Chondrocyte (in vitro differentiated cells): ENCODE measurements at places on chromosomes 2 and 18. TPM values are rescaled to one million over a fixed set of nuclear protein-coding genes. Genes with fewer than 3 reads are reported as not detected.

Gene SCTR
- total RNA-seq: not detected in 3 replicates

Gene KLHL29
- total RNA-seq: 8.0 to 9.0 TPM (median 8.0 TPM) in 3 replicates

Gene CRACDL
- 17.0 to 50.4 TPM (median 19.9 TPM) in 3 replicates for total RNA-seq

Gene LTBP1
- 302 to 398 TPM (median 392 TPM) in 3 replicates for total RNA-seq

Gene APOB
- total RNA-seq: 0.23 to 0.32 TPM (median 0.31 TPM) in 3 replicates

Gene PLCD4
- total RNA-seq: 4.1 to 8.6 TPM (median 5.0 TPM) in 3 replicates

DNA sequence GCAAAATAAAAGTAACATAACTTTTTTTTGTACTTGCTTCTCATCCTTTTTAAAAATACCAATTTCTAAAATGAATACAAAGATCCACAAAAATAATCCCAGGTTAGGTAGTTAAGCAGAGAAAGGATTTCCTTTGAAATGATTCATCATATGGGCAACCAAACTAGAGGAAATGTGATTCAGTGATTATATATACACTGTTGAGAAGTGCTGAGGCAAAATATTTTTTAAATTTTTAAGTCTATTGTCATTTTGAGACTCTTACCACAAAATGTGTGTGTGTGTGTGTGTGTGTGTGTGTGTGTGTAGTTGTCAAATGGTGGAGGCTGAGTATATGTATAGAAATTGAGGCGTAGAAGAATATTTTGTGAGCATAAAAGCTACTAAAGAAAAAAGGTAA is 1075.3 kb downstream of the LRP1B start:
- no peak overlapping the region for H3K27ac ChIP-seq
- H3K4me1 ChIP-seq: peaks cover 2% of the 10 kb centered on the region
- no peak for DNase-seq
- no peaks in the 10 kb centered on the region for H3K36me3 ChIP-seq
- no peaks in the 10 kb centered on the region for H3K27me3 ChIP-seq

DNA sequence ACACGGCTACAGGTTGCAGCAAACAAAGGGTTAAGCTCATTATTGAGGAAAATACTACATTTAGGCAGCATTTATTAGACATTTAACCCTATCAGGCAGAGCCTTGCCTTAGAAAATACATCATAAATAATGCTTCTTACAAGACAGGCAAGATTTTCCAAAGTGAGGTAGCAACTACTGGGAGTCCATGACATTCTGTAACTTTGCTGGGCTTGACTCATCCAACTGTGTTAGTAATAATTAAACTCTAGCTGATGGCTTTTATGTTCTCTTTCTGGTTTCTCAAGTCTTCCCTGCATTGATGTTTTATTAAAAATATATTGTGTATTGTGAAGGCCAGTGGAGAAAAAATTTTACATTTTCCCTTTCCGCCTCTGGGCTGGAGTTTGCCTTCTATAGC is 291.3 kb downstream of the AFF3 start:
- H3K4me3 ChIP-seq: no peak overlapping the region
- H3K36me3 ChIP-seq: peaks cover 19% of the 10 kb centered on the region
- peaks cover 30% of the 10 kb centered on the region for H3K4me1 ChIP-seq
- DNase-seq: no peak
- no peaks in the 10 kb centered on the region for H3K27me3 ChIP-seq

DNA sequence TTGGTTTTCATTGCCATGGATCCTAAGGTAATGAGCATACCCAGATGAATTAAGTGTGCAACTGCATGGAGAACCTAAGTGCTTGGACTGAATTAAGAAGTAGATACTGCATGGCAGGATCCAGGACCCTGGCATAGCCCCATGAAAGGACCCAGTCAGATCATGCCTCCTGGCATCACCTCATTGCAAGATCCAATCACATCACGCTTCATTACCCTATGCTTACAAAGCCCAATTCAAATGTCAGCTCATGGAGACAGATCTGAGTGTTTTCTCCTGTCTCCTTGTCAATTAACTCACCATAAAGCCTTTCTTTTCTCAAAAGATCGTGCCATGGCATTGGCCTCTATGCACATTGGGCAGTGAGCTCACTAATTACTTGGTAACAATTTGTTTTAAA is 519.8 kb upstream of the ZNF804A start:
- H3K4me3 ChIP-seq: no peak overlapping the region
- no peaks in the 10 kb centered on the region for H3K4me1 ChIP-seq
- DNase-seq: no peak

DNA sequence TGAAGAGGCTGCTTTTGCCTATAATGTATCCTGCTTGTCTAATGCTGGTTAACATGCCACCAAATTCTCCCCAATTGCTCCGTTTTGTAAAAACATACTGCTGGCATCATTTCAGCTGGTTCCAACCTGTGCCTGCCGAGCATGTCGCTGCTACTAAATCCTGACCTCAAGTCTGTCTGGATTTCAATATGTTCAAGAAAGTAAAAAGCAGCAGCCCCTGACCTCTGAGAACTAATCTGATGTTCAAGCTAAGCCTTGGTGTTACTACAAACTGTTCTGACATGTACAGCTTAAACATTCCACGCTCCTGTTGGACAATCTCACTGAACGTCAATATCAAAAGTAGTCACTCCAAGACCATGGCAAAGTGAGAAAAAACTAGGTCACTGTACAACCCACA is 46.3 kb downstream of the SFT2D3 start:
- peaks cover 21% of the 10 kb centered on the region for H3K4me1 ChIP-seq
- H3K27ac ChIP-seq: no peak overlapping the region
- no peak for DNase-seq
- no peak overlapping the region for H3K4me3 ChIP-seq

DNA sequence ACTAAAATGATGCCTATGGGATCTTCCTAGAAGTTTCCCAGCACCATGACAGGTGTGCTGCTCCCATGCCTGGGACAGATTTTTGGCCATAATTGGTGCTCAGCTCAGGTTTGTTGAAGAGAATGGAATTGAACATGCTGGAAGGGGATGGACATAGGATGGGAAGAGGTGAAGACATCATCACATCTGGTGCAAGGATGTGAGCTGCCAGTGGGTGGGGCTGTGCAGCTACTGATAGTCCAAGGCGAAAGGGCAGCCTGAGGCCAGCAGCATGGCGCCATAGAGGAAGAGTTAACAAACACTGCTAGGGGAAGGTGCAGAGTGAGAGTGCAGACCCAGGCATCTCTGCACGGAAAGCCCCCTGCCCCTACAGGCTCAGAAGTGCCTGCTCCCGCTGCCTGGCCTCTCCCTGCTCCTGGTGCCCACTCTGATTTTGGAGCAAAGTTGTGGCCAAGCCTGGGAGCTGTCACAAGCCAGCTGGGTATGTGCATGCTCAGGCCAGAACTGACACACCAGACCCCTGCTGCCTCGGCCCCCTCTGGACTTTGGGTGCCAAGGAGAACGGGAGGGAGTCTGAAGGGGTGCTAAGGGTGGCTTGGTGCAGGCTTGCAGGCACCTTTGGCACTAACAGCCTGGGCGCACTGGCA is 178.6 kb downstream of the ZBTB7C start:
- H3K4me1 ChIP-seq: peaks cover 29% of the 10 kb centered on the region
- H3K27ac ChIP-seq: no peak overlapping the region
- no peak overlapping the region for H3K4me3 ChIP-seq
